NCI-H526 (cell line): ENCODE measurements at places on chromosomes 6 and 20.
A peak's percentile ranks its signal among the peaks of the same experiment; 100 is the strongest.

GRCh38 chr6:47252633-47253032, 57.1 kb downstream of the TNFRSF21 start:
- DNase-seq: no peak

DNA sequence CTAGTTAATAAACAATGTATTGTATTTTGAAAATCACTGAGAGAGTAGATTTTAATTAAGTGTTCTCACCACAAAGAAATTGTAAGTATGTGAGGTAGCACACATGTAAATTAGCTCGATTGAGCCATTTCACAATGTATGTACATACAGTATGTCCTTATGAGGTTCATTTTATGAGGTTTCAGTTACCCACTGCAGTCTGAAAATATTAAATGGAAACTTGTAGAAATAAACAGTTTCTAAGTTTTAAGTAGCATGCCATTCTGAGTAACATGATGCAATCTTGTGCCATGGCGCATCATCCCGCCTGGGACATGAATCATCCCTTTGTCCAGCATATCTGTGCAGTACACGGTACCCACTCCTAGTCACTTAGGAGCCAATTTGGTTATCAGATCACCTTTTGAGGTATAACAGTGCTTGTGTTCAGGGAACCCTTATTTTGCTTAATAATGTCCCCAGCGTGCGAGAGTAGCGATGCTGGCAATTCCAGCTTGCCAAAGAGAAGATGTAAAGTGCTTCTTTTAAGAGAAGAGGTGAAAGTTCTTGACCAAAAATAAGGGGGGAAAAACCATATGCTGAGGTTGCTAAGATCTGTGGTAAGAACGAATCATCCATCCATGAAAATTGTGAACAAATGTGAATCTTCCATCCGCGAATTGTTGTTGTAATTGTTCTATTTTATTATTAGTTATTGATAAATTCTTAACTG, 64.7 kb downstream of the KCNS1 start:
- DNase-seq: no peak

GRCh38 chr6:27476090-27476489, 3.2 kb upstream of the ZNF184 start:
- no peak for DNase-seq

- peak; percentile 63 for DNase-seq
These were observed 84.4 kb downstream of the SYNE1 start for GRCh38 chr6:152552616-152553209.

DNA sequence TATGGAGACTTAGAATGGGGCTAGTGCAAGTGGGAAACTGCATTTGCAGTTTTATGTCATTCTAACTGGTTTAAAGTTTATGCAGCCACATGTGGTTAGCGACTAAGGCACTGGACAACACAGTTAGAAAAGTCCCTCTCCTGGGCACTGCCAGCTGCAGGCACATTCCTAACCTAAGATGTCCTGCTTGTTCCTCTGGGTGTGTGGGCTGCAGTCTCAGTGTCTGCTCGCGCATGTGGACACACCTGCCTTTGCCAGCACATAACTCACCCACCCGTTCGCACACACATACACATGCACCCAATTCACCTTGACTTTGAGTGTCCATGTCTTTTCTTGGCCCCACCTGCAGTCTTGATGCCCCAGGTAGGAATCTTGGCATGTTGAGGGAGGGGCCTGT, 18.5 kb upstream of the SLC22A2 start:
- no peak for DNase-seq

- no peak for DNase-seq
These were observed 115.5 kb downstream of the DOK5 start for GRCh38 chr20:54590856-54591255.

- no peak for DNase-seq
These were observed 277.3 kb downstream of the RNF144B start for GRCh38 chr6:18664401-18664800.

DNA sequence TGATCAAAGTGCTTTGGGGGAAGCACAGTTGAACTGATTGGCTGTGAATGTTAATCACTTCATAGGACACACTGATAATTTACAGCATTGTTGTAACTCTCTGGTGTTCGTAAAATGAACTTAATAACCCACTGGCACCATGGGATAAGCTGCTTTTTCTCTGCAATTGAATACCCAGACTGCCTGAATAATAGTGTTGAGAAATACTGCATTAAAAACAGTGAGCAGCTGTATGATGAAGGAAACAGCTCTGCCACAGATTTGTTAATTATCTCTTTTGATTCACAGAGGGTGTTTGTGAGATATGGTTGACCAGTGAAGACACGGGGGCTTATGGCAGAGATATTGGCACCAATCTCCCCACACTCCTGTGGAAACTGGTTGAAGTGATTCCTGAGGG, 420.9 kb downstream of the CDKAL1 start:
- DNase-seq: no peak

DNA sequence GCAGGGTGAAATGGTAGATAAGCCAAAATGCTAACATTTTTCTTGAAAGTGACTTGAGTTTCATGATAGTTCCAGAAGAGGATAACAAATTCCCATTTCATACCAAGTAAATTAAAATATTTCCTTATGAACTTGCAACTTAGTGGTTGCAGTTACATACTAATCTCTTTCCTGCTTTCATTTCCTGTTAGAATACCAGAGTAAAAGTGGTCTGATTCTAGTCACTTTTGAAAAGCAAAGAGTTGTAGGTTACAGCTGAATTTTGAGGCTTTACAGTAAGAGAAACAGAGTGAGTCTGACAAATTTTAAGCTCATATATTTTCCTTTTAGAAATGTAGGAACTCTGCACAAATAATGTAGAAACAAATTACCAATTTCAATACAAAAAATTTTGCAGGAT, 117.4 kb downstream of the ZFAND3 start:
- no peak for DNase-seq

- peak; percentile 52 for DNase-seq
These were observed 257.3 kb downstream of the ATXN1 start for GRCh38 chr6:16503970-16504415.

- no peak for DNase-seq
These were observed 14.2 kb downstream of the SLC22A23 start for GRCh38 chr6:3442431-3443220.

- no peak for DNase-seq
These were observed 127.9 kb upstream of the NXT1 start for GRCh38 chr20:23222531-23223200.

GRCh38 chr20:53625311-53626129, 31.9 kb upstream of the ZNF217 start:
- no peak for DNase-seq

DNA sequence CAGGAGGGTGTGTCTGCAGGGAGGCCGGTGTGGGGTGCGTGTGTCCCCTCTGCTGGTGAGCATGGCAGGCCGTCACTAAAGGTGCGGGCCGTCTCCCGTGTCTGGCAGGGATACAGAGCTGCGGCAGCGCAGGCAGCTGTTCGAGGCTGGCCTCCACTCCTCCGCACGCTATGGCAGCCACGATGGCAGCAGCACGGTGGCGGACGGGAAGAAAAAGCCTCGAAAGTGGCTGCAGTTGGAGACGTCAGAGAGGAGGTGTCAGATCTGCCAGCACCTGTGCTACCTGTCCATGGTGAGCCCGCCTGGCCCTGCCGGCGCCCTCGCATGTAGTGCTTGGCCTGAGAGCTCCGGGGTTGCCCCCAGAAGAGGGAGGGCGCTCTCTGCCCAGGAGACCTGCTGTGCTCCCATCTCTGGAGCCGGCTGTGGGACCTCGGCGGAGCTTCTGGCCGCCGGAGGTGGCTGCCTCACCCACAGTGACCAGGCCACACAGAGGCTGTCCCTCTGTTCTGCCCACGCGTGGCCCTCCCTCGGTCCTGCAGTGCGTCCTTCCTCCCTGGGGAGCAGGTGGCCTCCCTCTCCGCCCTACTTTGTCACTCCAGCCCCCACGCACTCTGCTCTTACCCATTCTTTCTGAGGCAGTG, 149.6 kb downstream of the DTNBP1 start:
- DNase-seq: no peak
